ENCODE measurements at places on chromosomes 16 and 17.

DNA sequence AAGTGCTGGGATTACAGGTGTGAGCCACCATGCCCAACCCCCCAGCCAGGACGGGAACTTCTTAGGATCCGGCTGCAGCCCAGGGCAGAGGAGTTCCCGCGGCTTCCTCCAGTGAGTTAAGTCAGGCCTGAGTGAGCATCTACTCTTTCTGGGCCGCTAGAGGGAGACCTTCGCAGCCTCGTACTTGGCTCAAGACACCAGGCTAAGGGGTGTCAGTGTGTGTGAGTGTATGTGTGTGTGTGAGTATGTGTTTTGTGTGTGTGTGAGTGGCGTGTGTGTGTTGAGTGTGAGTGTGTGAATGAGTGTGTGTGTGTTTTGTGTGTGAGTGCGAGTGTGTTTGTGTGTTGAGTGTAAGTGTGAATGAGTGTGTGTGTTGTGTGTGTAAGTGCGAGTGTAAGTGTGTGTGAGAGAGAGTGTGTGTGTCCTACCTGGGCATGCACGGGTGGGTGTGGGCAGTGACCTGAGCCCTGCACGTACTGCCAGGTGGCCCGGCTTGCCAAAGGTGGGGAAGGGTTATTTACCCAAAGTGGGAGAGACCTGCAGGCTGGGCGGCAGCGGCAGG, 58.5 kb downstream of the TMEM235 start:
- DNase-seq, result peak; percentile 66

GRCh38 chr16:85736921-85737320, 14.0 kb downstream of the C16orf74 start:
- no peak for DNase-seq

DNA sequence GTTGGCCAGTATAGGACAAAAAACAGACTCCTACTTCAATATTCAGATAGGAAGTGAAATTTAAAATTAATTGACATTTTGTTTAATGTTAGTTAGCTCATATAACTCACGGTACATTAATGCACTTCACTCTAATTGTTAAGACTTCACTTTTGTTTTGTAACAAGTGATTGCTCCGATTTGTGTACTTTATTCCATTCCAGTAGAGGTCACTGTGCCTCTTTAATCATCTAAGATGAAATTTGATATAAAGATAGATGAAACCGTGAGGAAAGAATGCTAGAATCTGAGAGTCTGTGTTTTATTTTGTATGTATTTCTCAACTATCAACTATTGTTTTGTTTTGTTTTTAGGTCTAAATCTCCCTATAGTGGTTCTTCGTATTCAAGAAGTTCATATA, 29.0 kb downstream of the RBBP6 start:
- DNase-seq, result no peak

GRCh38 chr17:76623271-76624146, 20.0 kb downstream of the ST6GALNAC1 start:
- peak; percentile 64 for DNase-seq

DNA sequence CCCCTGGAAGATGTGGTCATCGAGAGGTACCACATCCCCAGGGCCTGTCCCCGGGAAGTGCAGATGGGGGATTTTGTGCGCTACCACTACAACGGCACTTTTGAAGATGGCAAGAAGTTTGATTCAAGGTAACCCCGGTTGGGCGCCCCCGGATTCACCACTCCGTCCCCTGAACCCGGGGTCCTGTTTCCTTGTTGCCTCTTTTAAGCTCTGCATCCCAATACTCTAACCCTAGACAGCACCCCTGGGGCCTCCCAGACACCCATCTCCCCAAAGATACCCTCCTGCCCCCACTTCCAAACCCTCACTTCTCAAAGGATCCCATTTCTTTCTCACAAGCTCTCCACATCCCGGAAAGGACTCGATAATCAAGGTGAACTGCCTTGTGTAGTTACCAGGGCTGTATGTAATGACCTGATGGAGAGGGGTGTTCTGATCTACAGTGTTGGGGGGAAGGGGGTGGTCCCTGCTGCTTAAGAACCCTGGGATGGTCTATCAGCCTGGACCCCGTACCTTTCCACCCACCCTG, 412 bp downstream of the FKBP10 start:
- DNase-seq, result no peak

- no peak for DNase-seq
These were observed 9.7 kb downstream of the CDH16 start for GRCh38 chr16:66908762-66909559.

- no peak for DNase-seq
These were observed 54.5 kb downstream of the TUBD1 start for GRCh38 chr17:59838052-59838916.

DNA sequence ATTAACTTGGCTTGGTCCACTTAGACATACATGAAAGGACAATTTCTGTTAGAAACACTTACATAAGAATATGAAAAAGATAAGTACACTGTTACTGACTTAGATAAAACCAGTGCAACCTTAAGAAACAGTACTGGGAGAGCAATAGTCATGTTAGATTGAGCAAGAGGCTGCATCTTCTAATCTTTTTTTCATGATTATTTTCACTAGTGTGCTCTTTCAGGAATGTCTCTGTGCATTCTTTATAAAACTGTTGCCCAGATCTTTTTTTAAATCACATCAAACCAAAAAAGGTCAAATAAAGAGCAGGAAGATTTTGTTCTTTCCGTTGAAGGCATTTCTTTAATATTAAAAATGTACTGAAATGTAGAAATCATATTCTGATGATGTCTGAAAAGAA, 100.7 kb upstream of the AXIN2 start:
- no peak for DNase-seq

GRCh38 chr16:5025171-5025632, 8.5 kb downstream of the NAGPA start:
- no peak for DNase-seq

DNA sequence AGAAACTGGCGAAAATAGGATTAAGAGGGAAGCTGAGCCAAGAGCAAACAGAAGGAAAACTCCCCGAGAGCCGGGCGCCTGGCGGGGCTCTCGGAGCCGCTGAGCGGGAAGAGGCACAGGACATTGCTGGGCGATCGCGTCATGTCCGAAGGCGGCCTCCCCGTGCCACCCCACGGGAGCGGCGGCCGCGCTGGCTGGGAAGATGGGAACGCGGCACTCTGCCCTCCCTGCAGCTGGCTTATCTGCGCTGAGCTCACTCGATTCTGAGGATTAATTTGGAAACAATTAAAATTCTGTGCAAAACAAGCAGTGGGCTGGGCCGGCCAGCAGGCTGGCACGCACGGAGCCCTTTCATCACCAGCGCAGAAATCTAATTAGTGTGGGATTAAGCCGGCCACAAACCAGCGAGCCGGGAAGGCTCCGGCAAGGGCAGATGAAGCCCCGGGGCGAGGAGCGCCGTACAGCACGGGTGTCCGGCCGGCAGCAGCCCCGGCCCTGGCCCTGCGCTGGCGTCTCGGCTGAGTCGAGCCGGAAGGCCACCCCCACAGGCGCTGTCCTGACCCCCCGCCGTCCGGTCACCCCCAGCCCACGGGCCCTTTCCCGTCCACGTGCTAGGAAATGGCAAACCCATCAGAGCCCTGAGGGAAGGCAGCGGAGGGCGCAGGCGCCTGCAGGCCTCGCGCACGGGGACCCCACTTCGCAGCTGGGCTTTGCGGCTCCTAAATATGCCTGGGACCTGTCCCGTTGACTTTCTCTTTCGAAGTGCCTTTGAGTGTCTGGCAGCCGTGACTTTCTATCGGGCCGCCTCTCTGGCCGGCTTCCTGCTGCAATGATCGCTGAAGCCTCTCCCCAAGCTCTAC, 37.9 kb downstream of the SOX8 start:
- no peak for DNase-seq

DNA sequence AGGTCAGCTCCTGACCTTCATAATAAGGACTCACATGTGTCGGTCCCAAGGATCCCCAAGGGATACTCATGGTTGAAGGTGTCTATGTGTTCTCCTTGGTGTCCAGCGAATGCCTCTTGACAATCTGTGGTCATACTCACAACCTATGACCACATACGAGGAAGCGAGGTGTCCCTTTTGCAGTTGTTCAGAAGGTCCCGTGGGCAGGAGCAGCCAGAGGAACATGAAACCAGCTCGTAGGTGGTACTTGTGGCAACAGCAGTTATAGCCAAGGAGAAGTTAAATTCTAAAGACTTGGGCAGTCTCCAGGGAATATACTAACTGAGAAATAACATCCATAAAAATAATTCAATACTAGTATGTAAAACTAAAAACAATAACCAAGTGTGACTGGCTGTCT, 685.3 kb downstream of the WWOX start:
- DNase-seq, result no peak

DNA sequence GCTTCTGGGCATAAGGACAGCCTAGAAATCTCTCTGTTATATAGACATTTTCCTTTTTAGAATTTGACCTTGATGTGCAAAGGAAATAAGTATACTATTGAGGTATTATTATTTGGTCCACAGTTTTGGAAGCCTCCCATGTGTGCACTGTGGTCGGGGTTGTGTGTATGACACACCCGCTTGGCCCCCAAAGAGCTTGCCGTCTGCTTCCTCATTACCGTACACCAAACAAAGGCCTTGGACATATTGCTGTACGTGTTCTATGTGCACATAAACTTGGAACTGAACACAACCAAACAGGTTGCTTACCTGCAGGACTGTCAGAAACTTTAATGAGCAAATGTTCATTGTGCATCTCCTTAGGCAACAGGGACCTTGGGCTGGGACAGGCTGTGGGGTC, 38.2 kb downstream of the METRNL start:
- no peak for DNase-seq

- no peak for DNase-seq
These were observed 196.8 kb upstream of the TOX3 start for GRCh38 chr16:52743707-52744106.

DNA sequence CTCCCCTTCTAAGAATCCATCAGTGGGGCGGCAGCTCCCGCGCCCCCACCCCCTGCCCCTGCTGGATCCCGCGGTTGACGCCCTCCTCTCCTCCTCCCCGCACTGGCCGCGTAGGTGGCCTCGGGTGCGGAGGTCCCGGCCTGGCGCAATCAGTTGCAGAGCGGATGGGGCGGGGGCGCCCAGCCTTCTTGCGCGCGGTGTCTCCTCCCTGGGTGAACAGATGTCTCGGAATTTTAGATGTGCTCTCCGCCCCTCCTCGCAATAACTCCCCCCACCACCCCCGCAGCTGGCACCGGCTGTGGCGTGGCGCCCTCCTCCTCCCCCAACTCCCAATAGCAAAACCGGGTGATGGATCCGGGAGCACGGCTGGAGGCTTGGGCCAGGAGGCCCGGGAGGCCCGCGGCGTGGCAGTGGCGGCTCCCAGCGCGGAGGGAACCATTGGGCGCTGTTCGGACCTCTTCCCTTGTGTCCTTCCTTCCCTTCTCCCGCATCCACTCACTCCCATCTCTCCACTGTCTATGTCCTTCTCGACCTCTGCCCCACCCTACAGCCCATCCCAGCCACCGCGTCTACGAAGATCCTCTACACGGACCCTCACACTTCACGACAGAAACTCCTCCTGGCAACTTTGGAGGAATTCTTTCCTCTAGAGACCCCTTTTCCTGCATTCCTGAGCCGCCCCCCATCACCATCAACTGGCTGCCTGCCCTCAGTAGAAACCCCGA, 11.0 kb downstream of the NEUROD2 start:
- DNase-seq, result no peak

GRCh38 chr17:73542323-73542722, 101.9 kb downstream of the SDK2 start:
- no peak for DNase-seq

GRCh38 chr16:48559462-48560211, 50.3 kb downstream of the N4BP1 start:
- DNase-seq, result no peak

- no peak for DNase-seq
These were observed 62.4 kb upstream of the MTMR4 start for GRCh38 chr17:58576679-58577367.

DNA sequence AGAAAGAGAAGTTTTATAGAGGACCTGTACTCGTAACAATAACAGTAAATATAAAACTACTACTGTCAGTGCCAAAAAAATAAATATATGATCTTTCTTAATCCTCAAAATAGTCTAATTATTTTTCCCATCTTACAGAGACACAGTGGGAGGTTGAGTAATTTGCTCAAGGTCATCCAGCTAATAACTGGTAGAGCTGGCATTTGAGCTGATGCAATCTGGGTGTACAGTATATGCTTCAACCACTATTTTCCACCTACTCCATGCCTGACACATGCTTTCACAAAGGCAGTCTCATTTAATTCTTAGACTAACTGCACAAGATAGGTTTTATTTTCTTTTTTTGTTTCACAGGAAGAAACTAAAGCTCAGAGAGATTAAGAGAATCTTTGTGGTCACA, 33.6 kb downstream of the PIGL start:
- no peak for DNase-seq

GRCh38 chr17:59329176-59330052, 2.0 kb upstream of the YPEL2 start:
- DNase-seq, result peak; percentile 28

DNA sequence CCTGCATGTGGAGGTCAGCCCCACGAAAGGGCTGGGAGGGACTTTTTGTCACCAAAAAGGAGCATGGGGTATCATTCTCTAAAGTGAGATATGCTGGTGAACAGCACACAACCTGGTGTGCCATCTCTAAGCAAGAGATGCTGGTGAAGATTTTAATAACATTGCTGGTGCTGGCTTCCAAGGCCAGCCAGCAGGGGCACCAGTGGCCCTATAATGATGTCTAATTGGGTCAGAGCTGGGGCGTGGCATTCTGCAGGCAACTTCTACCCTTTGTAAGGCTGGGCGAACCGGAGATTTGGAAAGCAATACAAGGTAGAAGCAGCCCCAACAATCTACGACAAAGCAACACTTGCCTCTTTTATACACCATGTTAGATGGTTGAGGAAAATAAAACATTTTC, 16.8 kb downstream of the SDR42E1 start:
- DNase-seq, result no peak

GRCh38 chr17:77444984-77445759, 304.4 kb downstream of the SEC14L1 start:
- peak; percentile 79 for DNase-seq

- DNase-seq, result no peak
These were observed 1.5 kb downstream of the CD2BP2 start for GRCh38 chr16:30353438-30354129.

DNA sequence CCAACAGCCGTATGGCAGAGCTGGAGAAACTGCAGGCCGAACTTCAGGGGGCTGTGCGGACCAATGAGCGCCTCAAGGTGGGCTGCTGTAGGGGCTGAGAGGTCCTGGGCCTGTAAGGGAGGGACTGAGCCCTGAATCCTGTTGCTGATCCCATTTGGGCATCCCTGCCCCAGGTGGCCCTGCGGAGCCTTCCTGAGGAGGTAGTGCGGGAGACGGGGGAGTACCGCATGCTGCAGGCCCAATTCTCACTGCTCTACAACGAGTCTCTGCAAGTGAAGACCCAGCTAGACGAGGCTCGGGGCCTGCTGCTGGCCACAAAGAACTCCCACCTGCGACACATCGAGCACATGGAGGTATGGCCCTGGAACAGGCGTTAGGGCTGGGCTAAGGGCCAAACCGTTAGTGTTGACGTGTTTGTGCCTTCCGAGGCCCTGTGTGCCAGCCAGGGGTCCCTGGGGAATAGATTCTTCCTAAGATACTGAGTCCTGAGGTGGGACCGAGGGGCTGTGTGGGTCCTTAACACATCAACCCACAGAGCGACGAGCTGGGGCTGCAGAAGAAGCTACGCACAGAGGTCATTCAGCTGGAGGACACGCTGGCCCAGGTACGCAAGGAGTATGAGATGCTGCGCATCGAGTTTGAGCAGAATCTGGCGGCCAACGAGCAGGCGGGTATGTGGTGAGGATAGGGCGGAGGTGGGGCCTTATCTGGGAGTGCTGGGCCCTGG, 4.2 kb downstream of the RNF40 start:
- no peak for DNase-seq

- DNase-seq, result no peak
These were observed 1159.1 kb upstream of the CDH8 start for GRCh38 chr16:63195336-63195735.

GRCh38 chr17:17511881-17512858, 16.0 kb upstream of the RASD1 start:
- no peak for DNase-seq

GRCh38 chr16:9903-10665, 43.3 kb downstream of the POLR3K start:
- DNase-seq, result no peak

Measured in effector CD4-positive, alpha-beta T cell (primary cell).